ENCODE measurements at places on chromosomes 11 and 22.

- no peak for DNase-seq
These were observed 50.8 kb downstream of the DHCR7 start for GRCh38 chr11:71397331-71397860.

DNA sequence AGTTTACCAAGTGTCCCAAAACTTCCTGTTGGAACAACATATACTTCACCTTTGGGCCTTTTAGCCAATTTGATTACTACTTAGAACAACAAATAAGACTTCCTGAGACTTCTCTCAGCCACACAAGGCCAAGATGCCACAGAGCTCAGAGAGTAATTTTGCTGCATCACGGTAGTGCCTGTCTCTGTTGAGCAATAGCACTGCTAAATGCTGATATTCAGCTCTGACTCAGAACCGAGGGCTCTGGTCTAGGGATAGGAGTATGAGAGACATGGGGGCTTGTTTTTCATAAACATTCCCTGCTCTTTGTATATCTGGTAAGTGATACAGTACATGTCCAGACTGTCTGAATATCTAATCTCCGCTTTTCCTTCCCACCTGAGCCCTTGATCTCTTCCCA is 260.4 kb upstream of the ARHGAP20 start:
- no peak for DNase-seq

GRCh38 chr11:33160136-33160535 is 1.1 kb downstream of the CSTF3 start:
- DNase-seq, result no peak

DNA sequence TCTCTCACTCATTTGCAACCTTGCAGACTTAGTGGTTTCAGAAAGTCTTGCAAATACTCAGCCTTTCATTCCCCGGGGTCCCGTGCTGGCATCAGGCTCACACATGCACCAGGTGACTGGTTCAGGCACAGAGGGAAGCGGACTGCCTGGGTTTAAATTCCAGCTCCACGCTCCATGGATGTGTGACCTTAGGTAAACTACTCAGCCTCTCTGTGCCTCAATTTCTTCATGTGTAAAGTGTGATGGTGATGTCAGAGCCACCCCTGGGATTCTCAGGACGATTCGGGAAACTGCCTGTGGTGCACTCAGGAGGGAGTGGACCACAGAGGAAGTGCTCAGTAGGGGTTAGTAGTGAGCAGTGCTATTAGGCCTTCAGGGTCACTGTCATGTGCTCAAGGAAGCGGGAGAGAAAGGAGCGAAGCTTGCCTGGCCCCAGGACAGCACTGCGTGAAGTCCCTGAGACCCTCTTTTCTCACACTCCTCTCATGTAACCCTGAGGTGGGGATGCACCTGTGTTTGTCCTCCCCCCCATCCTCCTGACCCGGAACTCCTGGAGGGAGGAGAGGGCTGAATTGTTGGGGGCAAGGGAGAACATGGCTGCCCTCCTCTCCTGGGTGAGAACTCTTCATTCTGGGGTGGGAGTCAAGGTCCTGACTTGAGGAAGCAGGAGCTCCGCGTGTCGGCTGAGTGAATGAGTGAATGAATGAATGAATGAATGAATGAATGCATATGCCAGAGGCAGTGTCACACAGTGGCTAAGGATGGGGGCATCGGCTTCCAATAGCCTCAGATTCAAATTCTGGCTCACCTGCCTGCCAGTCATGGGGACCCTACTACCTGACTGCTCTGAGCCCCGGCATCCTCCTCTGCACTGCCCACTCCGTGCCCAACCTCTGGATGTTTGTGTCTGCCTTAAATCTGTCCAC is 14.4 kb upstream of the UPK3A start:
- DNase-seq, result no peak

GRCh38 chr11:118636569-118637290 is 29.3 kb downstream of the PHLDB1 start:
- no peak for DNase-seq

DNA sequence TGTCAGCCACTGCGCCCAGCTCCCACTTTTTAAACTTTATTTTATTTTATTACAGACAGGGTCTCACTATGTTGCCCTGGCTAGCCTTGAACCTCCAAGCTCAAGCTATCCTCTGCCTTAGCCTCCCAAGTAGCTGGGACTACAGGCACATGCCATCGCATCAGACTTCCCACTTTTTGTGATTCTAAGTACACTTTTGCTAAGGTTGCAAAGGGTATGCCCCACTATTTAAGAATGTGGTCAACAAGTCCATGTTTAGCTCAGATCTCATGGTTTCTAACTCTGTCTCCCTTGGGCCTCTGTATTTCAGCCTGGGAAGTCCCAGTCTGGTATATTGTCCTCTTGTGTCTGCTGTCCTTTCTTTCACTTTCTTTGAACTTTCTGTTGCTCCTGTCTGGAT is 35.3 kb downstream of the EXPH5 start:
- no peak for DNase-seq

DNA sequence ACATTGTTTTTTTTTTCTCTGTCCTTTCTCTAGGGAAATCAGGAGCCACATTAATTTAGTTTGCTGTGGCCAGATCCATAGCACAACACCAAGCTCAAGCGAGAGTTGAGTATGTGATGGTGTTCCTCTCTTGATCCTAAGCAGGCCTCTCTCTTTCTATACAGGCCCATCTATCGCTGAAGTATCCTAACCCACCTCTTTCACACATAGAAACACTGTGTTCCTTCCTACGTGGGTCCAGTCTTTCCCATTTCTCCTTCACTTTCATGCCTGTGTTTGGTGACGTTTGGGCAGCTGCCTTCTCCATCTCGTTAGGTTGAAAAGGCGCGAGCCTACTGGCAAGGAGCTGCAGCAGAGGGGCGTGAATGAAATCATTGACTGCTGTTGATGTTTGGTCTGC is 2.4 kb downstream of the PACS1 start:
- DNase-seq, result no peak

DNA sequence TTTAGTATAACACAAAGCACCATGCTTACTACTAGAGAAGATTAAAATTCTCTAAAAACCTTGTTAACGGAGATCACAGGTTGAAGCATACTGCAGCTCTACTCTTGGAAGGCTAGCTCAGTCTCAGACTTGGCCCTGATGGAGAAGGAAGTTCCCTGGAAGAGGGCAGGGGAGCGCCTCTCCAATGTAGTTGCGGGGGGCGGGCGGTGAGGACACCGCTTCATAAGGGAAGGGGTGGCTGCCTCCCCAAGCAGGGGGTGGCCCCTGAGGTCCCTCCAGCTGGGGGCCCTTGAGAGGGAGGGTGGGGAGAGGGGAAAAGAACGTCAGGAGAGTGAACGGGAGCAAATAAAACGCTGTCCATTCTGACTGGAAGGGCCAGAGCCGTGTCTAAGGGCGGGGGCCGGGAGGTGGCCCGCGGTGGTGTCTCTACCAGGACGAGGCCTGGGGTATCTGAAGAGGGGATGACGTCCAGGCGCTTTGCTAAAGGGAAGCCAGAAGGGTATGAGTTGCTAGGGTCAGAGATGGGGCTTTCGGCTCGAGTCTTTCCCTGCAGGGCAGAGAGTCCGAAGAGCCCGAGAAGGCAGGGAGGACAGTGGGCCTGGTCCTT is 553 bp upstream of the USP47 start:
- DNase-seq, result peak; percentile 15

DNA sequence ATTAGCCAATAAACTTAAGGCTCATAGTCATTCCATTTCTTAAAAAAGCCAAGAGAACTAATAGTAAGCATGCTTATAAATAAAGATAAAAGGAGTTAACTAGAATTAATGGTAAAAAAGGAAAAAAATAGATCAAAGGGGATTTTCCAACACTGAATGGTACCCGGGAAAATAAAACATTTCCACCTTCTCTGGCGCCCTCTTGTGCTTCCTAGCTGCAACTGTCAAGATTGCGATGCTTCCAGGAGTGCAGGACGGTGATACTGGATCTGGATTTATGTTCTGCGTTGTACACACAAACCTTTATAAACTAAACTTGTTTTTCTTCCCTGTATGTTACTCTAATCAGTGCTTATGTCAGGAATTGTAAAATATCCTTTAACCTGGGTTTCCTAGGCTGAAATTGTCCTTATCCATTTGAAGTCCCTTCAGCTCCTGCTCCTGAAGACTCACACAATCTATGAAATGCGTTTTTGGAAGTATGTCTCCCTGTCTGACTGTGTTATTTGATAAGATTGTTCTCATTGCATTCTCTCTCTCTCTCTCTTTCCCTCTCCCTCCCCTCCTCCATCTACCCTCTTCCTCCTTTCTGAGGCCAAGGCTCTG is 9.6 kb upstream of the HTATIP2 start:
- no peak for DNase-seq

- DNase-seq, result no peak
These were observed 138.7 kb downstream of the TRIM44 start for GRCh38 chr11:35800970-35801953.

- DNase-seq, result no peak
These were observed 6.2 kb upstream of the UBE4A start for GRCh38 chr11:118353084-118353710.

GRCh38 chr11:70473186-70473872 is 75.0 kb downstream of the CTTN start:
- DNase-seq, result no peak

GRCh38 chr11:6249770-6250555 is 9.7 kb upstream of the CCKBR start:
- no peak for DNase-seq

- no peak for DNase-seq
These were observed 13.8 kb downstream of the CARS1 start for GRCh38 chr11:3043315-3043871.

- DNase-seq, result no peak
These were observed 1.6 kb downstream of the CD59 start for GRCh38 chr11:33734441-33735270.

GRCh38 chr11:82988936-82989627 is 82.6 kb downstream of the RAB30 start:
- DNase-seq, result no peak

DNA sequence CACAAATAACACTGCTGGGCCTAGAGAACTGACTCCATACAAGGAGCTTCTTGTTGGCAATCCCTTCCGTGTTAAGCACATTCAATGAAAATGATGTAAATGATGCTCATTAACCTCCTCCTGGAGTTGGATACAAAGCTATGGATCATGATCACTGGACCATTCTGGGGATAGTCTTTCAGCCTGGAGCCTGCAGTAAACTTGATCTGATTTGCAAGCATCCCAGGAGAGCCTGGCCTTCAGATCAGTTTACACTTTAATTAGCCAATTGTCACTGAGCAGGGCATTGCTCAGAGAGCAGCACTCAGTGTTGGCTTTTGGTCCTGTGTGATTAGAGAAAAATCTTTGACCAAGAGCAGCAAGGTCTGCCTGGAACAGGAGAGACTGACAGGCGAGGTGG is 45.6 kb downstream of the ARFGAP3 start:
- no peak for DNase-seq

GRCh38 chr11:102599642-102600261 is 25.4 kb downstream of the MMP20 start:
- DNase-seq, result no peak

DNA sequence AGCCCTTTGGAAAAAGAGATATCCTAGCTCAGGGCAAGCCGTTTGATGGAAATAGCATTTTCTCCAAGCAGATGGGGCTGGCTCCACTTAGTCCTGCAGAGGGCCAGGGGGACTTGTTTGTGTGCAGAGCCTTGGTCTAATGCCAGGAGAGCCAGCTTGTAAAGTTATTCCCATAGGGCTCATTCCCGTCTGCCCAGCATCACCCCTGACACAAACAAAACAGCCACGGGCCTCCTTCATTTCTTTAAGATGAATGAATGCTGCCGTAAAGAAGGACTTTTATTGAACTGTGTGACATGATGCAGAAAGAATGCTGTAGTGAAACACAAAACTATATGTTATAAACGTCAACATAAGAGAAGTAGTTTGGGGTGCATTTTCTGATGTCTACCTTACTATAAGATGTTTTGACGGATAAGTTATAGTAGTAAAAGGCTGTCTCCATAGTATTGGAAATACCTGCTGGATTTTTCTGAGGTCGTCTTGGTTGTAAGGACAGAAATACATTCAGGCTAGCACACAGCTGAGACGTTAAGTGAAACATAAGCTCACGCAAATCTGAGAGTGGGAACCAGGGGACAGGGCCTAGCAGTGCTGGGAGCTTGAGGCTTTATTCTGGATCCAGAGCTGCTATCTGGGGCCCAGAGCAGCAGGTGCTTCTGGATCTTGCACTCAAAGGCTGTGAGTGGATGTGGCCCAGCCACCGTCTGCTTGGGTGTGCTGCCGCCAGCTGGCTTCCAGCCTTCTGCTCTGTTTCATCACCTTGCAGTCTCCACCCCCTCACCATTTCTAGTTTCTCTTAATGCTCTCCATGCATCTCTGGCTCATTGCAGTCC is 53.3 kb downstream of the NCAM1 start:
- no peak for DNase-seq

- no peak for DNase-seq
These were observed 113.4 kb downstream of the CTNND1 start for GRCh38 chr11:57874981-57875380.

DNA sequence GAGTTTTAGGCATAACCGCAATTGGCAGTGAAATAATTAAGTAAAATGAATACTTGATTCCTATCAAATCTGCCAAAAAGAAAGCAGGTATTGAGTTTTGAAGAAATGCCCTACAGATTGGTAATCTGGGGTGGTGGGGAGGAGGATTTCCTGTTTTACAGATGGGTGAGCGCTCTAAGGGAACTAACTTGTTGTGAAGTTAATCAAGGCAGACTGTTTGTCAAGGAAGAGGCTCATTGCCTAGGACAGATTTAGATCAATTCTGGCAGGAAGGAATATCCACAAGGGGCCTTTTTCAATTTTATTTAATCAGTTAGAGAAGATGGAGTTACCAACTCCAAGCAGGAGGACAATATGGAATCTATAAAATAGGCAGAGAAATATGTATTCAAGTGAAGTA is 271.5 kb upstream of the CCDC90B start:
- no peak for DNase-seq

- DNase-seq, result no peak
These were observed 238.4 kb downstream of the BUD13 start for GRCh38 chr11:116534270-116534975.

GRCh38 chr22:38572065-38572464 is 2.1 kb upstream of the DMC1 start:
- DNase-seq, result peak; percentile 42

DNA sequence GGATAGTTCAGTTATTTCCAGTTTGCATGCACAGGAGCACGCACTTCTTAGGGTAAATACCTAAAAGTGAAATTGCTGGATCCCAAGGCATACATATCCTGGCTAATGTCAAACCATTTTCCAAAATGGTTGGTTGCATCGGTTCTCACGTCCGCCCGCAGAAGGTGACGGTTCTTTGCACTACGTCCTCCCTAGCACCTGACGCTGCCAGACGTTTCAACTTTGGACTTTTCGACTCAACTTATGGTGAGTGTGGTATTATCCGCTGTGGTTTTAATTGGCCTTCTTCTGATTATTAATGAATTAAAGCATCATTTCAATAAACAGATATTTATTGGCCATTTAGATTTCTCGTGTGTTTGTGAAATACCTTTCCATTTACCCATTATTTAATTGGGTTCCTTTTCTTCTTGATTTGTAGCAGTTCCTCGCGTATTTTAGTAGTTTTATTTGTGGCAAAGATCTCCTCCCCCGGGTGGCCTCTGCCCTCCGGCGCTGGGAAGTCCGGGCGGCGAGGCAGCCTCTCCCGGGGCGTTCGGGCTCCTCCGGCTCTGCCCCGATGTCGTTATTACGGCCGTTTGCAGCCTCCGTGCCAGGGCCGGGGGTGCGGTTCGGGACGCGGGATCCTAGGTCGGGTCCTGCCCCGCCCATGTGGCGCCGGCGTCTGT is at the start of gene JHY:
Gene JHY, plus strand, starts transcription at position 571 of the 668 bp plus-strand sequence. CDS start 3,091 bp downstream, outside the sequence.
- no peak for DNase-seq
